ENCODE measurements at places on chromosomes 11 and 22.

DNA sequence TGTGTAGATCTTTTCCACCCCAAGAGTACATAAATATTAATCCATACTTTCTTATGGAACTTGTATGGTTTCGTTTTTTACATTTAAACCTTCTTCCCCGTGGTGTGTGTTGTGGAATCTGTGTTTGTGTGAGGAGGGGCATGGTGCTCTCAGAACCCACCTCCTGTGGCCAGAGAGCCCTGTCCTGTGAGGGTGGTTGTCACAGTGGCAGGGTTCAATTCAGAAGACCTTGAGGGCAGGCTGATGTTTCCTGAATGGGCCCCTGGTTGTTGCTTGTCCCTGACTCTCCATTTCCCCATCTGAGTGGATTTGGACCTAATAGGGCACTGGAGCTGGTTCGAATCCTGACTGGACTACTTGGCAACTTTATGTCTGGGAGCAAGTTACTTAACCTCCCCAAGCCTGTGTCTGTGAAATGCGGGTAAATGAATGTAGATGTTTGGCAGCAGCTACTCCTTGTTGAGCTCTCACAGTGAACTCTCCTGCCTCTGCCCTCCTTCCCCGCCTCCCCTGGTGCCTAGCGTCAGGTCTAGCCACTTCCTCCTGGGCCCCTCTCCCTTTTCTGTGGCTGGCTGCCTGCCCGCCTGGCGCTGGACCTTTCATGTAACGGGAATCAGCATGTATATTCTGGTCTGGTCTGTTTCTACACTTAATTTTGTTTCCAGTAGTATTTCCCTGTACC is 7.3 kb downstream of the NEAT1 start:
- DNase-seq = peak; percentile 65

DNA sequence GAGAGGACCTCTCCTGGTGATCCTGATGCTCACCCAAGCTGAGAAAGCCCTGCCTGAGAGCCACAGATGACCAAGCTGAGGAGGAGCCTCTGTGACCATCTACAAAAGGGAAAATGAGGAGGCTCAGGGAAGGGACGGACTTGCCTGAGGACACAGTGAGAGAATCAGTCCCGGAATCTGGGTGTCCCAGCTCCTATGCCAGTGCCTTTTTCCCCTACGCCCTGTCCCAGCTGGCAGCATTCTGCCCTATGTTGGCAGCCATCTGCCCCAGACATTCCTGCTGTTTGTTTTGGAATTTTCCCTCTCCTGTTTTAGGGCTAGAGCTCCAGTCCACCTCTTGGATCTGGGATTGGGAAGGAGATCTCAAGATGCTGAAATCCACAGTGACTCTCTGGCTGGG is 54.6 kb downstream of the C11orf58 start:
- no peak for DNase-seq

DNA sequence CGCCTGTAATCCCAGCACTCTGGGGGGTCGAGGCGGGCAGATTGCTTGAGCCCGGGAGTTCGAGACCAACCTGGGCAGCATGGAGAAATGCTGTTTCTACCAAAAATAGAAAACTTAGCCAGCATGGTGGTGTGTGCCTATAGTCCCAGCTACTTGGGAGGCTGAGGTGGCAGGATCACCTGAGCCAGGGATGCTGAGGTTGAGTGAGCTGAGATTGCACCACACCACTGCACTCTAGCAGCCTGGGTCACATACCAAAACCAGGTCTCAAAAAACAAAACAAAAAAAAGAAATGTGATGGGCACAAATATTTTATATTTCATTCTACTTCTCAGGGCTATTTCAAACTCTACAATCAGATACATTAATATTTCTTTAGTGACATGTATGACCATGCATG is 25.7 kb downstream of the TTC17 start:
- DNase-seq = no peak

DNA sequence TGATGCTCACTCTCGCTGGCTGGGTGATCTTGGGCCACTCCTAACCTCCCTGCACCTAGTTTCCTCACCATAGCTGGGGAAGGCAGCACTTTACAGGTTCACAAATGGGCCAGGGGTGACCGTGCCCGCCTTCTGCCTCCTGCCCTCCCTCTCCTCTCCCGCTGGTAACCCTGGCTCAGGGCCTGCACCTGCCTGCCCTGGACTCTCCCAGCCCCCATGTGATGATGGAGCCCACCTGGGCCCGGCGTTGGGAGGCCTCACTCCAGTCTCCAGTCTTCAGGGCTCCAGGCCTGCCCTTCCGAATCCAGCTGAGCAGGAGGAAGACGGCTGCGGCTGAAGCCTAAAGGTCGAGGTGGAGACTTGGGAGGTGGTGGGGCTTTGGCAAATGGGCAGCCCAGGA is 152.9 kb downstream of the CACNA1I start:
- DNase-seq = no peak

DNA sequence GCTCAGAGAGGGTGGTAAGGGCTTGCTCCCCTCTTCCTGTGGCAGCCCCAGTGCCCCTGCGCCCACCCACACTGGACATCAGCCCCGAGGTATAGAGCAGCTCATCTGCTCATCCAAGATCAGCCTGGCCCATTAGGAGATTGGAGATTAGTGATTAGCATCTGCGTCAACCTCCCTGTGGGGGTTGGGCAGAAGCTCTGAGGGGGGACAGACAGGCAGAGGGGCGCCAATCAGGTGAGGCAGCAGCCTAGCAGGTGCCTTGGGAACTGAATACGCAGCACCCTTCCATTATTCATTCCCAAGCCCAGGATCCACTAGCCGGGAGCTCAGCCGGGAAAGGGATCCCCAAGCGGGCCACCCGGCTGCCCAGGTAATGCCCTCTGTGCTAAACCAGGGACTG is 11.0 kb downstream of the SMTN start:
- DNase-seq = no peak

- no peak for DNase-seq
Observed at GRCh38 chr11:102325088-102325487, 7.8 kb downstream of the BIRC3 start.

- DNase-seq = peak; percentile 64
Observed at GRCh38 chr22:27554841-27555456, 246.6 kb downstream of the MN1 start.

DNA sequence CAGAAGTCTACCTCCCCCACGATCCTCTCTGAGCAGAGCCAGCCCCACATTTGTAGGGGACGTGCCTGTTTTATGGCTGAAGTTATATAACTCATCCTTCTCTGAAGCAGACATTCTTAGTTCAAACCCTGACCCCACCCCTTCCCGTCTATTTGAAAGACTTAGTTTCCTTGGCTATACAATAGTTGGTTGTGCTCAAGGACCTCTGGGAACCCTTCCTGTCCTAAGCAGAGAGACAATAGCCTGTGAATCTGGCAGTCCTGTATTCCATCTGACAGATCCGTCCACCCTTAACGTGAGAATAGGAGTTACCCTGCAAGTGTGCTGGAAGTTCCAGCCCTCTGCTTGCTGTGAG is 75.2 kb downstream of the MN1 start:
- DNase-seq = no peak

DNA sequence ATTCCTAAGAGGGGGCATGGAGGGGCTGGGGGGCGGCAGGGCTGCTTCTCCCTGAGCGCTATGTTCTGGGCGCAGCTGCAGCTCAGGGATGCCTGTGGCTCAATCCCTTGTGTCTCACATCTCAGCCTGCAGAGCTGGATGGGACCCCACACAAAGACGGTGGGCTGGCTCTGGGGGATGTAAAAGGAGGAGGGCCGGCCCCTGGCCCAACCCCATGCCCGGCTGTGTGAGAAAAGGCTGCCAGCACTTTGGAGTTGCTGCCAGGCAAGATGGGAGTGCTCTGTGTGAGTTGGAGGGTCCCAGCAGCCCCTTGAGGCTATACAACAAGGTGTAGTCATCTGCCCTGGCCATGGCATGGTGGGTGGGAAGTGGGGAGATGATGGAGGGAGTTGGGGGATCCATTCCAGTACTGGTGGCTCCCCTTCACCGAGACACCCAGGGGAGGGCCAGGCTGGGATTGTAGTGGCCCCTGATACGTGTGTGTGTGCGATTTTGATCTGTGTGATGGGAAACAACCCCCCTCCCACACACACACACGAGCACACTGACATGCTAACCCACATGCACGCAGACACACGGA is 1.3 kb upstream of the TBX10 start:
- no peak for DNase-seq

DNA sequence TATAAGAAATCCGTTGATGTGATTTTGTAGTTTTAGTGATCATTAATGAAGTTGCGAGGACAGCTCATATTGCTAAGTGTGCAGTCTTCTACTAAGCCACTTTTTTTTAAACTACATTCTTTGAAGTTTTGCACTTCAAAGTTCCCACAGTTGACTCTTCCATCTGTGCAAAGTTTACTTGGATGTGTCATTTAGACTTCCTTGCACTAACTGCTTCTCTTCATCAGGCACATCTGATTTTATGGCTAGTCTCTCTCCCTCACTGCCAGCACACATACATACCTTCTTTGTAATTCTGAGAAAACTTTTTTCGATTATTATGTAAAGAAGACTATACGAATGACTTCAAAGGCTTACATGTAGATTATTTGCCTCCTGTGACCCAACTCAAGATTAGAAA is 250.0 kb downstream of the DYNC2H1 start:
- DNase-seq = no peak

- no peak for DNase-seq
Observed at GRCh38 chr11:44470854-44471253, 94.6 kb upstream of the CD82 start.

DNA sequence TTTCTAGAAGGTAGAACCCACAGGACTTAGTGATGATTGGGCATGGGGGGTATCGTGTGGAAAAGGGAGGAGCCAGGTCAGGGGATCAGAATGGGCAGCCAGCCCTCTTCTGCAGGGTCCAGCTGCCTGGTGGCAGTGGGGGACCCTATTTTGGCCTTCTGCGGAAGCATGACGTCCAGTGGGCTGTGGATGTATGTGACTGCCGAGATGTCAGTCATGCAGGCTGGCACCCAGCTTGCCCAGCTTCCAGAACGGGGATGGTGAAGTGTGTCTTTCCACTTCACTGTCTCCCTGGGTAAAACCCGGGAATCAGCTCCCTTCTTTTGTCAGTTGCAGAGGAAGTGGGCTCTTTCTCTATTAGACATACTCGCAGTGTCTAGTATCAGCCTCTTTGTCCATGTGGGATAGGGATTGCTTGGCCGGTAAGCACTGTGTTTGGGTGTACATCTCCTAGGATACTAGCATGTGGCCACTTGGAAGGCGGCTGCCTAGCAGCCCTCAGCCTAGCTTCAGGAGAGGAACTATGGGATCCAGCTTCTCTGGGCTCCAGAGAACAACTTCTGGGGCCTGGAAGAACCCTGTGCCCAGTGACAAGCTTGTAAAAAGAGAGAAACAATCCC is 51.4 kb downstream of the GRIK4 start:
- DNase-seq = no peak

DNA sequence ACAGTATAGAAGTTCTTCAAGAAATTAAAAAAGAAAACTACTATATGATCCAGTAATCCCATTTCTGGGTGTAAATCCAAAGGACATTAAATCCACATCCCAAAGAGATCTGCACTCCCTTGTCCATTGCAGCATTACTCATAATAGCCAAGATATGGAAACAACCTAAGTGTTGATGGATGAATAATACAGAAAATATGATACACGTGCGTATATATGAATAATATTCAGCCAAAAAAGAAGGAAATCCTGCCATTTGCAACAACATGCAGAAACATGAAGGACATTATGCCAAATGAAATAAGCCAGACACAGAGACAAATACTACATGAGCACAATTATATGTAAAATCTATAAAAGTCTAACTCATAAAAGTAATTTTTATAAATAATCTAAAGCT is 306.3 kb upstream of the ANO3 start:
- DNase-seq = peak; percentile 90

DNA sequence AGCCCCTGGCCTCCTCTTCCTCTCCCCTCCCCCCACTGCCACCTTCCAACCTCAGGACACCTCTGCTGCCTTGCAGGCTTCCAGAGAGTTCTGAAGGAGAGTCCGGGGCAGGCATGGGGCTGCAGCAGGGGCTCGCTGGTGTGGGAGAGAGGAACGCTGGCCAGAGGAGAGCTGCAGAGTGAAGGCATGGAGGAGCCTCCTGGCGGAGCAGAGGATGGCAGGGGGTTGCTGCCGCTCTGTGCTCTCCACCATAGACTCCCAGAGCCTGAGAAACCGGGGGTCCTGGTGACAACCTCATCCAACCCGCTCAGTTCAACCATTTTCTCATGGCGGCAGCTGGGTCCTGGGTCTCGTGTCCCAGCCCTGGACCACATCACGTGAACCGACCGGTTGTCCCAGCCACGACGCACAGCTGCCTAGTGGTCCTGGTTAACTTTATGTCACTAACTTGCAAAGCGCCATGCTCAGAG is 17.5 kb downstream of the MRGPRG start:
- no peak for DNase-seq

DNA sequence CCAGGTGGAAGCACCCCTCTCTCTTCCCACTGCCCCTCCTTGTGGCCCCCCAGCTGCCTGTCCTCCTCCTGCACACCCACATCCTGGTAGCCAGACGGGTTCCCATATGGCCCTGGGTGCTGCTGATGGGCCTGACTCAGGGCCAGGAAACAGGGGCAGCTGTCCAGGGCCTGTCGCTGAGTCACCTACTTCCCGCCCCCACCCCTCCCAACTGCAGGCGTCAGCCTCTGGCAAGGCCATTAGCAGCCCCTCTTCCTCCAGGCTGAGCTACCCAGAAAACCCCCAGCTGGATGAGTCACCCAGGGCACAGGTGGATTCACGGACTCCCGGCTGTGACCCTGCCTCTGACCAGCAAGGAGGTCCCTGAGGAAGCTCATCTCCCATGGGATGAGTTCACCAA is 6.9 kb upstream of the GAL start:
- DNase-seq = peak; percentile 60
